ENCODE measurements at places on chromosomes 6 and 20.
A peak's percentile ranks its signal among the peaks of the same experiment; 100 is the strongest.

DNA sequence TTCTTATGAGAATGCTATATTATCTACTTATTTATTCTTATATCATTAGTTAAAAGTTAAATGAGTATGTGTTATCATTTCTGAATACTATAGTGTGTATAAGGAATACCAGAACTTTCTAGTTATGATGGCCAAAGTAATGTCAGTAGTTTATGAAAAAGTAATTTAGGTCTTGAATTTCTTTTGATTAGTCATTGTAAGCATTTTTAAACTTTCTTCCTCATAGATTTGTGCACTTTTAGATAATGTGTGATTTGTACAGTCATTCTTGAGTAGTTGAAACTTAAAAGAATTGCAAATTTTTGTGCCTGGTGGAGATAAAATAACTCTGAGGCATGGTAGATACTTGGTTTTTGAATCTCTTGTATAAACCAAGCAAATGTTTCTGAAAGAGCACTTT lies 311.3 kb downstream of the CDKAL1 start:
- no peak for DNase-seq

DNA sequence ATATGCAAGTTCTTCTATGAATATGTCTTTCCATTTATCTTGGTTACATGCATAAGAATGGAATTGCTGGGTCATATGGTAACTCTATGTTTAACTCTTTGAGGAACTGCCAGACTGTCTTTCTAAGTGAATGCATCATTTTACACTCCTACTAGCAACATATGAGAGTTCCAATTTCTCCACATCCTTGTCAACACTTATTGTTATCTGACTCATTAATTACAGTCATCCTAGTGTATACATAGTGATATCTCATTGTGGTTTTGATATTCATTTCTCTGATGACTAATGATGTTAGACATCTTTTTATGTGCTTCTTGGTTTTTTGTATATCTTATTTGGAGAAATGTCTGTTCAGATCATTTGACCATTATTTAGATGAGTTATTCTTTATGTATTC lies 96.7 kb upstream of the LAMP5 start:
- DNase-seq = no peak

DNA sequence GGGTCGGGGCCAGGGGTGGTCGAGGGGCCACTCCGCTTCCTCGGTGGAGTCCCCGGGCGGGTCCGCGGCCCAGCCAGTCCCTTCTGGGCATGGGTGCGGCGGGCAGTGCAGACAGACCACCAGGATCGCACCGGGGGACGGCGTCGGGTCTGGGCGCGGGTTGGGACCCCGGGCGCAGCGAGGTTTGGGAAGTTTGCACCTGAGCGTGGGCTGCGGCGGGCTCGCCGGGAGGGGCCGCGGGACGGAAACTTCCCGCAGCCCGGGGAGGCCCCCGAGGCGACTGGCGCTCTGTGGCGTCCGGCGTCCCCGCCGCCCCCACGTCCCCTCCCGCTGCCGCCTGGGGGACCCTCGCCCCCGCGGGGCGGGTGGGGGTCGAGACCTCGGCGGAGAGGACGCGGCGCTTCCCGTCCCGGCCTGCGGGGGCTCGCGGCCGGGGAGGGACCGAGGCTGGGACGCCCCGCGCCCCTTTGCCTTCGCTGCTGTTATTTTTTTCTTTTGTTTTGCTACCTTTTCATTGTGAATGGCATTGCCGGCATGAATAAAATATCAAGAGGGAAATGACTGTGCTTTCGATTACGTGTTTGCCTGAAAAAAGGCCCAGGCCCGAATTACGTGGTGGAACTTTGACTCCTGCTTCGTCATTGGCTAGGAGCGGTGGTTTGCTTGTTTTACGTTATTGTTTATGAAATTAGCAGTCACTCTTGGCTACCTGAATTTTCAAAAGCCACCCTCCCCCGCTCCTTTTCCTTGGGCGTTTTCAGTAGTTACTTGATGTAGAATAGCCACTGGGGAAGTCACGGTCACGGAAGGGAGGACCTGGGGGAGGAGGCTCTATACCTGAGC lies 703 bp downstream of the SNX9 start:
- peak; percentile 72 for DNase-seq

DNA sequence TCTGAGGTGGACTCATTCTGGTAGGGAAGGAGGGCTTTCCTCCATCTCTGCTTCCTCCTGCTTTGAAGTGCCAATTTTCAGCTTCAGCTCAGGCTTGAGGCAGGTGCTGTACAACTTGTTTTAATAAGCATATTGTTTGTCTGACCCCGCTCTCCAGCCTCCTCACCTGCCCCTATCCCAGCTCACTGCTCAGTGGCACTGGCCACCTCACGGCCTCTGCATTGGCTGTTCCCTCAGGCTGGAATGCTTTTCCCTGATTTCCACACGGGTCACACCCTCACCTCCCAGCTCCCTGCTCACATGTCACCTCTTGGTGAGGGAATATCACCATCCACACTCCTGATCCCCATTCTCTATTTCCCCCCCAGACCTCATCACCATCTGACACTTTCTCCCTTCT lies 14.3 kb downstream of the AARS2 start:
- no peak for DNase-seq

DNA sequence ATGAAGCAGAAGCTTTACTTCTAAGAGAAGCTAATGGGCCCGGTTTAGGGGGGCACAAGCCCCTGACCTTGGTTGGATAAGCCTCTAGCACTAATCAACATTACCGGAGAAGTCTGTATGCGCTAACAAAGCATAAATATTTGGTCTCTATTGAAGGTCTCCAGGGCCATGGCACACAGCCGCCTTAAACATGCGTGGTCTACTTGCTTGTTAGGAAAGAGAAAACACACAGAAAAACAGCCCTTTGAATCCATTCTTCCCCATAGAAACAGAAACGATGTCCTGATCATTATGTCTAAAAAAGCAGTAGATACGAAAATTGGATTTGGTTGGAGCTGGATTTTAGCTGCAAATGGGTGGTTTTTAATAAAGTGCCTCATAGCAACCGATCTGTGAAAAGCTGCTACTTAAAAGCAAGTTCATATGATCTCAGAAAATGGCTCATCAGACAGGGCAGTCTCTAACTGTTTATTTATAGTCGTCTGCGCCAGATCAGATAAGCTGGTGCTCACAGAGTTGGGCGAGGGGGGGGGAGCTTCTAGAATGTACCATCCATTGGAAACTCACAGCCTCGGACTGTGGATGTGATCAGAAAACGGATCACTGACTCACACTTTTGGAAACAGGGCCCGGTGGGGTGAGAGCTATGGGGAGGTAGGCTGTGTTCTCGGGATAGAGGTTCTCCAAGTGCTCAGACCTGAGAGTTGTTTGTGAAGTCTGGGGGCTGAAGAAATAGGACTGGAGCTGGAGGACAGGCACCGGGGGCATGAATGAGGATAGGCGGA lies 35.3 kb upstream of the APCDD1L start:
- no peak for DNase-seq

DNA sequence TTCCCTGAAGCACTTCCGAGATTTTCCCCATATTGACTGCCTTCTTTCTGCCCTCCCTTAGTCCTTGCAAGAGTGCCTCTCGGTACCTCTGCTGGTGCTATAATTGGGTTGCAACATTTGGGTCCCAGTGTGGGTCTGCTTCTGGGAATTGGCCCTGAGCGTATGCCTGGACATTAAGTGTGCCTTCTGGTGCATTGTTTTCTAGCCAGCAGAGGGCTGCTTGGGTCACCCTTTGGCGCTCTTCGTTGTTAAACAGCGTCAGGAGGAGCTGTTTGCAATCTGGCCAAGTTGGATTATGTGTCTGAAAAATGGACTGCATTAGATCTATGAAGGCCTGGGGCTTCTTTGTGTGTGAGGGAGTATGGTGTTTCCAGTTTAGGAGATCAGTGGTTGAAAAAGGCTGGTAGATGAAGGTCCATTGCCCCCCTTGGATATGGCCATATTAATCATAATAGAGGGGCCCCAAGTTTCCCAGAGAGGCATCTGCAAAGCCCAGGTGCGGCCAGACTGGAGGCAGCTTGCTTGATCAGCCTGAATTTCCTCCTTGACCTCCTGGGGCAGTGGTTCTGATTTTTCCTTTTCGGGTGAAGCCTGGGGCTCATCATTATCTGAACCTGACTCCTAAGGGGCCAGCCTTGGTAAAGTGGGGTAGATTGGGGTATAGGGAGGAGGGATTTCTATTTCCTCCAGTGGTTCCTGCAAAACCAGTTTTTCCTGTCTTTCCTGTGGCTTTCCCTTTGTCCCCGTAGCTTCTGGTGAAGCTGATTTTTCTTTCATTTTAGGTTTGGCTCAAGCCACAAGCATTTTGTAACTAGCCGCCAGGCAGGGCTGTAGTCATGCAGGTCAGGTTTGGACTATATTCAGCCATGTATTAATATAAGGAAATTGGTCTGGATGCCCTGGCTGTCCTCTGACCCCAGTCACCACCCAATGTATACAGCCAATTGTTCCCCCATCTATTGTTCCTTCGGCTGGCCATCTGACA lies 85.4 kb upstream of the GPR6 start:
- DNase-seq = no peak

Measured in activated CD8-positive, alpha-beta memory T cell treated with anti-CD3 and anti-CD28 coated beads, Interleukin-2, amount 50 U/mL, for 4 hours (primary cell).